Activated CD8-positive, alpha-beta T cell treated with anti-CD3 and anti-CD28 coated beads for 36 hours (primary cell): ENCODE measurements at places on chromosomes 3 and 15. TPM values are rescaled to one million over a fixed set of nuclear protein-coding genes. Genes with fewer than 3 reads are reported as not detected.

DNA sequence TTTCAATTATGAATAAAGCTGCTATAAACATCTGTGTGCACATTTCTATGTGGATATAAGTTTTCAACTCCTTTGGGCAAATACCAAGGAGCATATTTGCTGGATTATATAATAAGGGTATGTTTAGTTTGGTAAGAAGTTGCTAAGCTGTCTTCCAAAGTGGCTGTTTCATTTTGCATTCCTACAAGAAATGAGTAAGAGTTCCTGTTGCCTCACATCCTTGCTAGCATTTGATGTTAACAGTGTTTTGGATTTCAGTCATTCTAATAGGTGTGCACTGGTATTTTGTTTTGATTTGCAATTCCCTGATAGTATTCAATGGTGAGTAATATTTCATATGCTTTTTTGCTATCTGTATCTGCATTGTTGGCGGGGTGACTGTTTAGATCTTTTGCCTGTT lies 120.7 kb upstream of the MDFIC2 start:
- no peaks in the 10 kb centered on the region for H3K36me3 ChIP-seq
- H3K4me1 ChIP-seq = no peaks in the 10 kb centered on the region
- DNase-seq = no peak
- no peak overlapping the region for H3K4me3 ChIP-seq

GRCh38 chr3:141963301-141963700 lies 86.9 kb downstream of the ATP1B3 start:
- no peak for DNase-seq
- no peaks in the 10 kb centered on the region for H3K36me3 ChIP-seq
- H3K27me3 ChIP-seq = no peaks in the 10 kb centered on the region

DNA sequence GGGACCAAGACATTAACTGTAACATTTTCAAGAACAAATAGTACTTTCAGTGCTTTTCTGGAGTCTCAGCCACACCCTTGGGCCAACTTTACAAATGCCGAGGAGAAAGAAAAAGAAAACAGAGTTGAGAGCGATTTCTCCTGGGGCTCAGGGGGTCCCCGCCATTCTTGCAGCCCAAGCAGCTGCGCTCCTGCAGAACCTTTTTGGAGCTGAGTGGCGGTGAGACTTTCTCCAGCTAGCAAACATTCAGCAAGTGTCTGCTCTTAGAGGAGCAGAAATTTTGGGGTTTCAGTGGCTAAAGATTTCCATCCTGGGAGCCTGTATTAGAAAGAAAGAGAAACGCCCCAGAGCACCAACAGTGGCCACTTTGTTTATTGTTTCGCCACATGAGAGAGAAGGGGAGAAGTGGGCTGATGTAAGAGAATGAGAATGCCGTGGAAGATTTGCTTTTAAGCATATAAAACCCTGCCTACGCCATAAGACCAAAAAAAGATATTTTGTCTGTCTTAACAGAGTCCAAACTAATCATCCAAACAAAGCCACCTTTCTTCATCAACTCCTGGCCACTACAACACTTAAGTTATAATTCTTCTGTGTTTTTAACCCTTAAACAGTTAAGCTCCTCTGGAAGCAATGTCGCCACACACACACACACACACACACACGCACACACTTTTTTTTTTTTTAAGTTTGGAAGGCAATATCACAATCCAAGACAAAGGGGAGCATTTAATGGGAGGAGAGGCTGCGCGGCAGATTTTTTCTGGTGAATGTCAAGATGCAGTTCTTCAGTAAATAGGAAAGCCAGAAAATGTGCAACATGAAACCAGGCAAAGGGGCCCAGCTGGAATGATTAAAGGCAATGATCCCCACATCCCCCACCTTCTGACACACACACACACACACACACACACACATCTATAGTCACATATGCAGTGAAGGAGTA lies 19.2 kb downstream of the EID1 start:
- H3K27ac ChIP-seq = no peak overlapping the region
- H3K36me3 ChIP-seq = no peaks in the 10 kb centered on the region
- no peak overlapping the region for H3K4me3 ChIP-seq
- peaks cover 20% of the 10 kb centered on the region for H3K4me1 ChIP-seq
- H3K27me3 ChIP-seq = peaks cover 29% of the 10 kb centered on the region

GRCh38 chr15:68412218-68412617 lies 19.7 kb downstream of the ITGA11 start:
- H3K27me3 ChIP-seq = no peaks in the 10 kb centered on the region
- no peak overlapping the region for H3K27ac ChIP-seq

- no peak overlapping the region for H3K27ac ChIP-seq
- no peaks in the 10 kb centered on the region for H3K27me3 ChIP-seq
- DNase-seq = no peak
- H3K4me3 ChIP-seq = no peak overlapping the region
Measured at GRCh38 chr15:71951134-71951533, 140.8 kb downstream of the NR2E3 start.

DNA sequence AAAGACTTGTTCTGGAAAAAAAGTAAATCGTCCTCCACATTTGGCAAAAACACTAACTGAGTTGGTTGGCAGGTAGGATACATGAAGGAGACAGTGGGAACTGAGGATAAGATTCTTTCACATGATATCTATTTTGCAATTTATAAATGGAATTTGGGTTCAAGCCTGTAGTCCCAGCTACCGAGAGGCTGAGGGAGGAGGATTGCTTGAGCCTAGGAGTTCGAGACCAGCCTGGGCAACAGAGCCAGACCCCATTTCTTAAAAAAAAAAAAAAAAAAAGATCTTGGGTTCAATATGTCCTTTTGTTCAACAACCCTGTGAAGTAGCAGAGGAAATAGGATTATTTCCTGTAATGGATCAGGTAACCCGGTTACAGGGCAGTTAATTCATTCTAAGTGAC lies 35.7 kb upstream of the CFAP161 start:
- H3K27me3 ChIP-seq = peaks cover 36% of the 10 kb centered on the region
- no peak for DNase-seq
- H3K4me3 ChIP-seq = no peak overlapping the region
- H3K27ac ChIP-seq = no peak overlapping the region
- H3K36me3 ChIP-seq = no peaks in the 10 kb centered on the region

Gene FXR1
- 174 TPM for total RNA-seq

Gene EHHADH
- 4.0 TPM for total RNA-seq

DNA sequence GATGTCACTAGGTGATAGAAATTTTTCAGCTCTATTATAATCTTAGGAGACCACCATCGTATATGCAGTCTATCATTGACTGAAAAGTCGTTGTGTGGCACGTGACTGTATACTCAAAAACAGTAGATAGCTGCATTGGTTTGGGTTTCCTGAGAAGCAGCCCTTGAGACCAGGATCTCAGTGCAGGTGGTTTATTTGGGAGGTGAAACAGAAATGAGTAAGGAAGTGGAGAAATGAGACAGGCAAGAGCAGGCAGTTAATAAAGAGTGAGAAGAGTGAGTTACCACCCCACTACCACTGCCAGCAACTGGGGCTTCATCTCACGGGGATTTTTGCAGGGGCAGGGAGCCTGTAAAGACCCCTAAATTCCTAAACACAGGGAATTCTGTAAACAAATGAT lies 221.0 kb downstream of the SHQ1 start:
- no peak overlapping the region for H3K27ac ChIP-seq
- no peaks in the 10 kb centered on the region for H3K36me3 ChIP-seq
- H3K4me3 ChIP-seq = no peak overlapping the region
- peaks cover 41% of the 10 kb centered on the region for H3K4me1 ChIP-seq
- no peak for DNase-seq

DNA sequence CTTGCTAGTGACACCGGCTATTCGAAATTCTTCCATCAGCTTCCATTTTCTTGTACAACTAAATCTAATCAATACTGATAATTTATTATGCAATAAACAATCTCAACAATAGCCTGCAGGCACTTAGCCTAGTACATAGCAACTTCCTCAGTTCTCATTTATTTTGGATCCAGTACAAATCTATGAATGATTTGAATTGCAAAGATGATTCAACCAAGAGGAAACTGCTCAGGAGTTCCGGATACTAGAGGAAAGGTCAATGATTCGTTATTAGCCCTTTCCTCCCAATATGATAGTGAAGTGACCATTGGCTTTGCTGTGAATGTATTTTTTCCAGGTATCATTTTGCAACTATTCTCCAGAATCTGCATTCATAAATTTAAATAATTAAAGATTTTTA lies 827.0 kb downstream of the CADM2 start:
- H3K36me3 ChIP-seq = no peaks in the 10 kb centered on the region
- H3K4me3 ChIP-seq = no peak overlapping the region
- no peaks in the 10 kb centered on the region for H3K27me3 ChIP-seq
- H3K27ac ChIP-seq = no peak overlapping the region

DNA sequence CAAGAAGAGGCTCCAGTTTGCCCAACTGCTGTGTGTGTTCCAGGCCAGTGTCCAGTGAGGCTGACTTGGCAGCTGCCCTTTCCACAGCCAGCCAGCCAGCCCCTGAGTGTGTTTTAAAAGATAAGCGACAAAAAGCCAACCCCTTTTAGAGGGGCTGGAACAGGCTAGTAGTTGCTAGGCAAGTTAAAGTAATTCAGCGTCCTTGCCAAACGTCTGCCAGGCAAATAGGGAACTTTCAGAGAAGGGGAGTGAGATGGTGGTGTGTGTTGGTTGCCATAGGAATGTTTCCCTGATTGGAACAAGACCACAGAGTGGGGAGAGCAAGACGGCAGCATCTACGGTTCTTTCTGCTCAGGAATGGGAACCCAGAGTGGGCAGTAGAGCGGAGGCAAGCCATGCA lies 86.3 kb downstream of the TMEM108 start:
- DNase-seq = no peak
- H3K27ac ChIP-seq = no peak overlapping the region
- H3K4me1 ChIP-seq = no peaks in the 10 kb centered on the region
- no peak overlapping the region for H3K4me3 ChIP-seq
- H3K36me3 ChIP-seq = no peaks in the 10 kb centered on the region
